ENCODE measurements at places on chromosomes 13 and 19. TPM values are rescaled to one million over a fixed set of nuclear protein-coding genes. Genes with fewer than 3 reads are reported as not detected.

LGI4 gene
- 8.6 TPM for total RNA-seq

C1QTNF9 gene
- 3.5 TPM for total RNA-seq

DNA sequence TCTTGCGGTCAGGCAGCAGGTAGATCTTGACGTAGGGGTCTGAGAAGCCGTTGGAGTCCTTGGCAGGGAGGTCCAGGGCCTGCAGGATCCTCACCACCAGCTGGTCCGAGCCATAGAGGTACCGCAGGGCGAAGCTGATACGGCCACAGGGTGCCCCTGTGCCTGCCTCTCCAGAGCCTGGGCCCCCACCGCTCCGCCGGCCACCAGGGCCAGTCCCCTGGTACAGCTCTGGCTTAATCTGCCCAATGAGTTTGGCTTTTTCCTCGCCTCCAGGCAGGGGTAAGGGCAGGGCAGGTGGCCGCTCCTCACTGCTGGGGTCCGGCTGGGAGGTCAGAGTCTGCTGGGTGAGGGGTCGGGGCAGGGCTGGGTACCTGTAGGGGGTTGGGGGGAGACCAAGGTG lies 9.9 kb downstream of the SYT3 start:
- no peaks in the 10 kb centered on the region for H3K4me1 ChIP-seq
- DNase-seq: no peak
- H3K27ac ChIP-seq: no peak overlapping the region

GRCh38 chr13:84446972-84447639 lies 564.8 kb upstream of the SLITRK1 start:
- no peak for DNase-seq
- H3K27me3 ChIP-seq: no peaks in the 10 kb centered on the region
- no peaks in the 10 kb centered on the region for H3K4me1 ChIP-seq
- H3K27ac ChIP-seq: no peak overlapping the region

GRCh38 chr19:50962245-50962644 lies 7.1 kb downstream of the KLK6 start:
- H3K27me3 ChIP-seq: no peaks in the 10 kb centered on the region
- H3K36me3 ChIP-seq: no peaks in the 10 kb centered on the region
- DNase-seq: no peak
- H3K4me3 ChIP-seq: no peak overlapping the region
- no peaks in the 10 kb centered on the region for H3K4me1 ChIP-seq

DNA sequence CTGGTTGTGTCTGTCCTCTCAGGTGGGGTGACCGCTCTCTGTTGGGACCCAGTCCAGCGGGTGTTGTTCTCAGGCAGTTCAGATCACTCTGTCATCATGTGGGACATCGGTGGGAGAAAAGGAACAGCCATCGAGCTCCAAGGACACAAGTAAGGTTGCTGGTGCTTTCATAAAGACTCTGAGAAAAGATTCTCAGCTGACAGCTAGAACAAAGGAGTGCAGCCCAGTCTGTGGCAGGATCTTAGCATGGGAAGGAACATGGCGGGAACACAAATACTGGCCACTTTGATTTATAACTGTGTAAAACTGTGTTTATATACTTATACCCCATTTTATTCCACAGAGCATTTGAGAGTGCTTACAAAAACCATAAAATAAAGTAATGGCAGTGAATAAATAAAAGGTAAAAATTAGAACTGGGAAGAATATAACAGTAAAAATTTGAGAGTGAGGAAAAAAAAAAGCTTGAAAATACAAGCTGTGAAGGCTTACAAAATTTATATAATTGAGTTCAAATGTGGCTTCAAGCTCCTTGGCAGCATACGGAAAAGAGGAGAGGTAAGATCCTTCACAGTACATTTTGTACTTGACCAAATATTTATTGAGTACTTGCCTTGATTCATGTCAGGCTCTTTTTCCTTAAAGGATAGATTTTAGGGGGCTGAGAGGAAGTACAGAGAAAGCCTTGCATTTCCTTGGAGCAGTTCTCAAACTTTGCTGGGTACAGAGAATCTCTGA lies 64.8 kb downstream of the DHRS12 start:
- no peak overlapping the region for H3K27ac ChIP-seq
- H3K4me3 ChIP-seq: no peak overlapping the region
- H3K36me3 ChIP-seq: peaks cover 14% of the 10 kb centered on the region
